ENCODE measurements at places on chromosomes 2 and 18.
A peak's percentile ranks its signal among the peaks of the same experiment; 100 is the strongest.

GRCh38 chr18:23136326-23137096 is 1.2 kb downstream of the CABLES1 start:
- peak; percentile 23 for DNase-seq

DNA sequence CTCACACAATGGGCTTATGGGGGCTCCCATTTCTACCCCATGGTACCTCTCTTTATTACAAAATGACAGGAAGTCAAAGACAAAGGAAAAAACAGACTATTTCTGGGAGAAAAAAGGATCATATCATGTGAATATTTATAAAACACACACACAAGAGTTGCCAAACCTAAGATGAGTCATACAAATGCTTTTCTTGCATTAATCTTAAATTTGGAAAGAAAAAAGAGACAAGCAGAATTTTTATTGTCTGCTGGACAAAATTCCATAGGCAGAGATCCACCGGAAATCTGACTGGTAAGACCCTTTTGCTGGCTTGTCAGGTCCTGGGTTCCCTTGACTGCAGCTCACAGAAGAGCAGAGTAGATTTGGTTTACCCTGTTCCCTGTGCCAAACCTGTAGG is 1732.3 kb upstream of the PIK3C3 start:
- DNase-seq = no peak

GRCh38 chr2:239644011-239644410 is 243.2 kb upstream of the HDAC4 start:
- no peak for DNase-seq

DNA sequence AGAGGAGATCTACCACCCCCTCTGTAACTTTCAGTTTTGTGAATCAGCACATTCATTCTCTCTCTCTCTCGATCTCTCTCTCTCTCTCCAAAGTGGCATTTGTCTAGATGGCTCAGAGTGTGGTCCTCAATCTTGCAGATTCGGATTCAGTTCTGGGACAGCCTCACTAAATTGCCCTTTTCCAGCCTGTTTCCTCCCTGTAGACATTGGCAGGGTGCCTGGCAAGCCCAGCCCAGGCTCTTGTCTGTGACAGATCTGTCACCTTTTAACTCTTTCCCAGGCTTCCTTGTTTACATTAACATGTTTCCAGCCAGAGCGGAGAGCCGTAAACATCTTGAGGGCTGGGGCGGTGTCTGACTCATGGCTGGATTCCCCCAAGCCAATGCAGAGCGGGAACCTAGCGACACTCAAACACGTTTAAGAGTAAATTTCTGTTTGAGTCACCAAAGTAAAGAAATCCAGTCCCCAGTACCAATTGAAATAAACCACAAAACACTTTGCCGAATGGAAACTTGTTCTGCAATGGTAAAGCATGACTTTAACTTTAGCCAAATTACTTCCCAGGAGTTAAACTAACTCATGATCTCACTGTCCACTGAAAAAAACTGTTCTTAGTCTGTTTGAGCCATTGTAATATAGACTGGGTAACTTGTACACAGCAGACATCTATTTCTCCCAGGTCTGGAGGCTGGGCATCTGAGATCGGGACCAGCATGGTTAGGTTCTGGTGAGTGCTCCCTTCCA is 6.6 kb upstream of the CYP27C1 start:
- no peak for DNase-seq

DNA sequence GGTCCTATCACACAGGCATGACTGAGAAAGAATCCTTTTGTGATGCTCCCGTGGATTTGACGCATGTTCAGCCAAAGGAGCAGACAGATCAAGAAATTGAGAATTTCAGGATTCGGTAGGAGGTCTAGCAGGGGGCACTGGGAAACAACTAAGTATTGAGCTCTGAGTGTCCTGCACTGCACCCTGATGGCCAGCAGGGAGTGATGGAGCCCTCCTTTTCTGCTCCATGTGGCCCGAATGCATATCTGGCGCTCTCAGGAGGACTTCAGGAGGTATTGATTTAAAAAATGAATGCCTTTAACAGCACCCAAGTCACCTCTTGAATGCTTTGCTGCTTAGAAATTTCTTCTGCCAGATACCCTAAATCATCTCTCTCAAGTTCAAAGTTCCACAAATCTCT is 58.0 kb downstream of the ZNF519 start:
- DNase-seq = no peak

DNA sequence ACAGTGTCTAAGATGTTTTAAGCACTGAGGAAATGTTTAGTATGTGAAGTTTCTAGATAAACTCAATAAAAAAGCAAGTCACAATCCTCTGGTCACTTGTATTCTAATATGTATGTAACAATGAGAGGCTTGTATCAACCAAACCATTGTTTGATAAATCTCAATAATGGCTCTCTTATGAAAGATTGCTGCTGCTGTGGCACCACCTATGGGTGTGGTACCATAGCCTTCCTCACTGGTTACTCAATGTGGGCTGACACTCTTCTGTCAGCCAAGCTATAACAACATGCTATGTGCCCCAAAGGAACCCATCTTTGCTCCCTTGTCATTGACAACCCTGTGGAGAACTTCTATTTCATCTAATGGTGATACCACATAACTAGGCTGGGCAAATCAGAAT is 12.6 kb upstream of the RAB1A start:
- DNase-seq = no peak

GRCh38 chr2:105915005-105915558 is 170.4 kb downstream of the NCK2 start:
- DNase-seq = no peak

DNA sequence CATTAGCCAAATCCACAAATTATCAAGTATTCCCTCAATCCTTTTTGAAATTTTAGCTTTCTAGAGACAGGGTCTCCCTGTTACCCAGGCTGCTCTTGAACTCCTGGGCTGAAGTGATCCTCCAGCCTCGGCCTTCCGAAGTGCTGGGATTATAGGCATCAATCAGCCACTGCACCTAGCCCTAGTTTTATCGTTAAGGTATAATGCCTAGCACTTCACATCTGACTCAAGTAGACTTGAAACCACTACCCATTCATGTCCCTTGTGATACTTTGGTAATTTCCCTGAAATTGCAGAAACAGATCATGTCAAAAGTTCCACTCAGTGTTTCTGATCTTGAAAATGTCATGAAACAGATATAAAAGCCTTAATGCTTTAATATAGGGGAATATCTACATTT is 26.3 kb downstream of the MEX3C start:
- DNase-seq = no peak

DNA sequence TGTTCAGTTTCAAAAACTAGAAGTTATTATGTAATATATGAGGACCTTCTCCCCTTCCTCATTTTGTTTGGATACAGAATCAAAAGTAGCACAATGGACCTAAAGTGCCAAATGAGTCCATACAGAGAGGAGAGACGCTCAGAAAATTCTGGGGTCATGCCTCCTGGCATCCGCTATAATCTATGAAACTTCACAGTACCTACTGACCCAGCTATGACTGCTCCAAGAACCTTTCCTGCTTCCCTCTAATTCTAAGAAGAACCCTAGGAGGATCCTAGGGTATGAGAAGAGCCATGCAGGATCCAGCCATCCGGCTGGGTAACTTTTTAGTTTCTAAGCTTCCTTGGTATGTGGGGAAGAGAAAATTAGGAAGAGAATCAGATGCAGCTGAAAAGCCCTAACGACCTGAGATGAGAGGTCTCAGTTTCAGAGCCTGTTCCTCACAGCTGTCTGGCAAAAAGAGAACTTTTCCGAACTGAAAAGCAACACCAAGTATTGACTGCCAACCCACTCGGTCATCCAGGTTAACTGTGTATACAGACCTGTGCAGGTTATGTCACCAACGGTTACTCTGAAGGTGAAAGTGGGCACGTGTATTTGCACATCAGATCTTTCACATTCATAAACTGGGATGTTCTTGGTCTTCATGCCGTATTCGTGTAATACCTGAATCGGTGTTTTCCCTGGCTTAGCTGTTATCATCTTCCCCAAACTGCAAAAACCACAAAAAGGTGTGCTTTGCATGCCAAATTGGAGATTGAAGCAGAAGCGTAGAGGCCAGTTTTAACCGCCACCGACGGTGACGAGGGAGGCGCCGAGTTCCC is 1.1 kb downstream of the PRKRA start:
- DNase-seq = peak; percentile 1

DNA sequence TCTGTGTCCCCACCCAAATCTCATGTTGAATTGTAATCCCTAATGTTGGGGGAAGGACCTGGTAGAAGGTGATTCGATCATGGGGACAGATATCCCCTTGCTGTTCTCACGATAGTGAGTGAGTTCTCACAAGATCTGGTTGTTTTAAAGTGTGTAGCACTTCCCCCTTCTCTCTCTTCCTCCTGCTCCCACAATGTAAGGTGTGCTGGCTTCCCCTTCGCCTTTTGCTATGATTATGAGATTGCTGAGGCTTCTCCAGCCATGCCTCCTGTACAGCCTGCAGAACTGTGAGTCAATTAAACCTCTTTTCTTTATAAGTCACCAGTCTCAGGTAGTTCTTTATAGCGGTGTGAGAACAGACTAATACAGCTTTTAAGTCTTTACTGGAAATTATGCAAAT is 193.3 kb upstream of the RBBP8 start:
- no peak for DNase-seq

DNA sequence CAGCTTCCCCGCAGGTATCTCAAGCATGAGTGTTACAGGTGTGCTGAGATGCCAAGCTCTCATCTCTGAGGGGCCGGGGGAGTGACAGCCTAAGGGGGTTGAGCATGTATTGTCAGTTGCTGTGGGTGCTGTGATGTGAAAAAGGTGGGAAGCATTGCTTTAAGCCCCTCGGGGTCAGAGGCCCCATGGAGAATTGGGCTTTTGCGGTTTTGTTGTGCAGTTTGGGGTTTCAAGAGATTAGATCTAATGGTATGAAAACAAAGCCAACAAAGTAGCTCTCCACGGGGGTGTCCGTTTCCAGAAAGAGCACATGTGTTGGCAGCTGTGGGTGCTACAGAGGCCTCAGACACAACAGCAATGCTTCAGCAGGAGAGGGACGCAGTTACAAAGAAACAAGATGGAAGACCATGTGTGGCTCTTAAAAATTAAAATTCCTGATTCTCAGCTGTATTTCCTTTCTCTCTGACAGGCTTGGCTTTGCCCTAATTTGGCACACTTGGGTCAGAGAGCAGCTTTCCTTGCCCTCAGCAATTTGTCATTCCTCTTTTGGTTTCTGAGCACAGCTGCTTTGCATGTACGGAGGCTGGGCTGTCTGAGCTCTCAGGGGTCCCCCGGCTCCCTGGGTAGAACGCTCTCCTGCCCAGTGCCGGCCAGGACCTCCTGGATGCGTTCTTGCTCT is 69.9 kb downstream of the TMEM247 start:
- no peak for DNase-seq

Measured in neuronal stem cell (in vitro differentiated cells).